ENCODE measurements at places on chromosomes 2 and 18. TPM values are rescaled to one million over a fixed set of nuclear protein-coding genes. Genes with fewer than 3 reads are reported as not detected.

The TRIP12 gene
- total RNA-seq, result 227 TPM

The CDH2 gene
- 0.10 TPM for total RNA-seq

The EPAS1 gene
- total RNA-seq, result 0.78 TPM

The CCDC102B gene
- 1.4 TPM for total RNA-seq

DNA sequence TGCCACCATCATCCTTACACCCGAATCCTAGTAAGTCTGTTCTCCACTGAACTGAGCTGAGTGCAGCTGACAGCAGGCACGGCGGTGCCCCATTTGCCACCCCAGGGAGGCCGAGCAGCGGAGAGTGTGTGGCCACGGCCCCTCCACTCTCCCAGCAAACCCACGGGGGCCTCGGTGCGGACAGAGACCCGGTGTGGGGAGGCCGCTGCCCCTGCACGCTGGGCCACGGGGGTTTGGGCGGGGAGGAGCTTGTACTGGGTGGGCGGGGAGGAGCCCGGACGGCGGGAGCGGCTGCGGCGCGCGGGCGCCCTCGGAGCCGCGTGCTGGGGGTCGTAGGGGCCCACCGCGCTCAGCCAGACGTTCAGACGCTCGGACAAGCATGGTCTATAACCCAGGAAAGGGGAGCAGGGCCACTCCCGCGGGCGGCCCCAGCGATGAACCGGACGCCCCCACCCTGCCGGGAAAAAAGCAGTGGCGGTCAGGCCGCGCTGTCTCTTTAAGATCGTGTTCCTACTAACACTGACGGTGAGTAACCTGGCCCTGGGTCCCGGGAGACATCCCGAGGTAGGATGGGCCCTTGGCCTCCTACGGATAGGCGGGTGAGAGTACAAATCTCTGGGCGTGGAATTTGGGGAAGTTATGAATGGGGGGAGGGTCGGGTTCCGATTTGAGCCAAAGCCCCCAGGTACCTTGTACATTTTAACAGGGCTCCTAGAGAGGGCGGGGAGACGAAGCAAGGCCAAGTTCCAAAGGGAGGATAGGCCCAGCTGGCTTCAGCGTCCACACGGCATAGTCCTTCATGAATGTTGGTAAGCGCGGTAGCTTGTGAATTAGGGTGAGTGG lies at the start of gene ITPRIPL1:
ITPRIPL1 (plus strand) TSS at position 277 of the 843 bp plus-strand sequence; CDS start at position 800, 523 bp downstream.
- peak; percentile 47 for DNase-seq

- DNase-seq, result no peak
Observed at GRCh38 chr2:101758001-101758400, 60.5 kb downstream of the MAP4K4 start.

DNA sequence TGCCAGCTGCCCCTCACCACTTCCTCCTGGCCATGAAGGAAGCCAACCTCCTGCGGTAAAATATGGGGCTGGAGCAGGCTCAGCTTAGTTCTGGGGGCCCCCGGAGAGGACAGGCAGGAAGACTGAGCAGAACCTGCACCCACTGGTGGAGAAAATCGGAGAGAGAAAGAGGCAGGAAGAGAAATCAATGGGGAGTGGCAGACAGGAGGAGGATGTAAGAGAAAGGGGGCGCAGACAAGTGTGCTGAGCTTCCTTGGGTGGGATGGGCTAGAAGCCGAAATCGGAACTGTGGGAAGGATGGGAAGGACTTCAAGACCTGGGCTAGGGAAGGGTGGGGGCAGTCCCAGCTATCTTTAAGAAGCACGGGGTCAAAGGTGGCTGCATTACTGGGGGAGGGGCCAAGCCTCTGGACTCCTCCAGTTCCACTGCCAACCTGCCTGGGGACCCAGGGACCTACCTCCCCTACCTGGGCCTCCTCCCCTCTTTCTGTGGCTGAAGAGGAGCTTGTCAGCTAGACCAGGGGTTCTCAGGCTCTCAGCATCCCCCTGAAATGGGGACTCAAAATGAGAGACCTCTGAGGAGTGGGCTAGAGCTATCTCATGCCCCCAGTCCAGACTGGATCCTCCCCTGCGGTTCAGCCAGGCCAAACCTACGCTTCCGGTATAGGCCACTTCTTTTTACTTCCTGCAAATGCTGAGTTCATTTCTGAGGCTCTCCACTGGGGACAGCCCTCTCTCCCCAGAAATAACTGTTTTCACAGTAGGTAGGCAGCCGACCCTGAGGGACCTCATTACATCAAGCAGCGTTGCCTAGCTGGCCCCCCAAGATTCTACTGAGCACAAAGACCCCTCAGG lies 33.6 kb upstream of the B3GNT7 start:
- no peak for DNase-seq

DNA sequence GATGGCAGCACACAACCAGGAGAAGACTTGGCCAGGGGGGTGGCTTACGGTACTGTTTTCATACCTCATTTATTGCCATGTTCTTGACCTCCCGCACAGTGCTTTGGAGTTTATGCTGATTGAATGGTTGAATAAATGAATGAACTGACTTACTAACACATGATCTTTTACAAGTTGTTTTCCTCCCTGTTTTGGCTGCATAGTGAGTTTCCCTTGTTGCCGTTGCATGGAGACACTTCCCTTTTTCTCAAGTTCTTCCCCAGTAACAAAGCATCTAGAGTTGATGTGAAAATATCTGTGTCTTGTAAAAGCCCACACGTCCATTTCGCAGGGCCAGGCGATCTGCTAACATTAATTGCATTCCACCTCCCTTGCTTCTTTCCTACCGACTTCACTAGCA lies 35.7 kb upstream of the RAB1A start:
- no peak for DNase-seq

All from activated naive CD8-positive, alpha-beta T cell treated with anti-CD3 and anti-CD28 coated beads for 36 hours (primary cell).